ENCODE measurements at places on chromosomes 11 and 22.

GRCh38 chr11:95255251-95256145 lies 24.5 kb upstream of the SESN3 start:
- no peak for DNase-seq
- H3K4me1 ChIP-seq = peaks cover 16% of the 10 kb centered on the region
- H3K36me3 ChIP-seq = no peaks in the 10 kb centered on the region
- peak overlapping the region; percentile 74 for H3K27ac ChIP-seq

DNA sequence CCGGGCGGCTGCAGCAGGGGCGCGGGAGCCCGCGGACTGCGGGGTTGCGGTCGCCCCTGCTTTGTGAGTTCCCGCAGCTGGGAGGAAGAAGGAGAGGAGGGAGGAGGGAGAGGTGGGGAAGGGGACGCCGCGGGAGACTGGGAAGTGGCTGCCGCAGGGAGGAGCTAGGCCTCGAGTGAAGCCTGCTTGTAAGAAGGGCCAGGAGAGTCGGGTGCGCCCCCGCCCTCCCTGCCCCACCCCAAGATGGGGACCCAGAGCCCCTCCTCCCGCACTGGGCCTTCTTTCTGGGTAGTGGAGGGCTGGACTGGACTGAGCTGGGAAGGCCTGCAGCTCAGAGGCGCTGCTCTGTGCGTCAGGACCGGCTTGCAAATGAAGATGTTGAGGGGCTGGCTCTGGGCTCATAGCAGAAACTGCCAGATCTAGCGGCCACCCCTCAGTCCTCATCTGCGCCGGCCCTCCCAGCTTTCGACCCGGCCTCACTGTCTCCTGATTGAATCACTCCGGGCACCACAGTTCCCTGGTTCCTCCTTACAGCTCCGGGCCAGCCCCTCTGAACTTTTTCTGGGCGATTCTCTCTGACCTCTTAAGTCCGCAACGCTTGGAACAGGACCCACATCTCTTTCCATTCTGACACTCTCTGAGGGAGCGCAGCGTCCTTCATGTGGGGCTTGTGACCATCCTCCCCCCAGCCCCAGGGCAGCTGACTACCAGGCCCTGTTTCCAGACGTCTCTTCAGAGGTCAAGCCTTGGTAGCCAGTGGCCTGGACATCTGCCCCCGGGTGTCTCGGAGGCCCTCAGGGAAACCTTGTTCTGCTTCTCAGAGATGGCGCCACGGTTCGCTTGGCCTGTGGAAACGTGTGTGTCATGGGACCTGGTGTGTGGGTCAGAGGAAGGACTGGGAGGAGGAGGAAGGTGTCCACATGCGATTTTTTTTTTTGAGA lies 21.9 kb downstream of the SERPINH1 start:
- H3K36me3 ChIP-seq = no peaks in the 10 kb centered on the region
- peak overlapping the region; percentile 75 for H3K4me3 ChIP-seq
- H3K4me1 ChIP-seq = peaks cover 30% of the 10 kb centered on the region
- peak overlapping the region; percentile 99 for H3K27ac ChIP-seq

DNA sequence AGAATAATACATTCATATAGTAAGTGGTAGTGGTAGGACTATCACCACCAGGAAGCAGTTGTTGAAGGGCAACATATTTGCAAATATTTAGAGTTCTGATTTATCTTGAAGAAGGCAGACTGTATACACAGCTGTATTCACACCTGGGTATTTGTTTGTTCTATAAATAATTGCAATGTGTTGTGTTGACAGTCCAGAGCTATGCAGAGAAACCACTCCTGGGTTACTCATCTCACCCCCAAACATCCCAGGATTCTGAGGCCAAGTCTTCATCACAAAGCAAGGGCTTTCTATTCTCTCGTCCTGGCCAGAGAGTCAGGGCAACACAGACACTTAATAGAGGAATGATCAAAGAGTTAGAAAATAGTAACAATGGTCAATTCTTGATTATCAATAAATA lies 102.1 kb upstream of the FAT3 start:
- no peaks in the 10 kb centered on the region for H3K4me1 ChIP-seq
- no peak overlapping the region for H3K27ac ChIP-seq
- no peaks in the 10 kb centered on the region for H3K27me3 ChIP-seq
- H3K36me3 ChIP-seq = no peaks in the 10 kb centered on the region
- no peak for DNase-seq

- H3K36me3 ChIP-seq = no peaks in the 10 kb centered on the region
- no peak for DNase-seq
- no peaks in the 10 kb centered on the region for H3K27me3 ChIP-seq
- H3K4me3 ChIP-seq = no peak overlapping the region
- peaks cover 25% of the 10 kb centered on the region for H3K4me1 ChIP-seq
- no peak overlapping the region for H3K27ac ChIP-seq
Measured at GRCh38 chr11:67157691-67158090, 38.6 kb downstream of the KDM2A start.

DNA sequence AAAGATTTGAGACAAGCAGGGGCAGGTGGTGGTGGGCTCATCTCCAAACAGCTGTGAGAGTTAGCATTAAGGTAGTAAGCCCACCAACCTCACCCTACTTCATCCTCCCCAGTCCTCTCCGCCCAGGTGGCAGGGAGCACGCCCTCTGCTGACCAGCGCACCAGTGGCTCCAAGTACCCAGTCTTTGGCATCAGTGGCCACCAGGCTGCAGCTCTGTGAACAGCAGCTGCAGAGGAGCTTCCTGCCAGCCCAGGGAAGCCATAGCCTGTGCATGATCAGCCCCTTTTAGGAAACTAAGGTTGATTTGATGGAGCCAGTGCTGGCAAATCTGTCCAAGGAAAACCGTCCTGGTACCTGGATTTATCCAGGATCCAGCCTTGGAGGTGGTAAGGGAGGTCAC lies 21.7 kb downstream of the CAVIN3 start:
- no peak for DNase-seq
- H3K27me3 ChIP-seq = no peaks in the 10 kb centered on the region
- no peaks in the 10 kb centered on the region for H3K4me1 ChIP-seq
- H3K36me3 ChIP-seq = no peaks in the 10 kb centered on the region

DNA sequence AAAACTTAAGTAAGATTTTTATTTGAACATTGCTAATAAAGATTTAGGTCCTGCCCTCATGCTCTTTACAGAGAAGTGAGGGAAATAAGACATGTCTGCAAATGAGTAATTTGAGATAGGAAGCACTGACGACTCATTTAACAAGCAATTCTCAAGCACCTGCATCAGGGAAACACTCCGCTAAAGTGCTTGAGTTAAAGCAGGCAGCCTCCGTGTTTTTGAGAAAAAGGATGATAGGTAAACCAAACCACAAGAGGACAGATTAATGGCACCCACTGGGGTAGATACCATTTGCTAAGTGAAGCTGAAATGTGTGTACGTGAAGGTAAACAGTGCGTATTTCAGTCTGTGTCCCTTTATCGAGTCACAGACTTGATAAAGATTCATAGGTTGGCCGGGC lies 184.6 kb upstream of the CARD18 start:
- no peaks in the 10 kb centered on the region for H3K27me3 ChIP-seq
- no peak overlapping the region for H3K27ac ChIP-seq
- no peak for DNase-seq
- no peak overlapping the region for H3K4me3 ChIP-seq

DNA sequence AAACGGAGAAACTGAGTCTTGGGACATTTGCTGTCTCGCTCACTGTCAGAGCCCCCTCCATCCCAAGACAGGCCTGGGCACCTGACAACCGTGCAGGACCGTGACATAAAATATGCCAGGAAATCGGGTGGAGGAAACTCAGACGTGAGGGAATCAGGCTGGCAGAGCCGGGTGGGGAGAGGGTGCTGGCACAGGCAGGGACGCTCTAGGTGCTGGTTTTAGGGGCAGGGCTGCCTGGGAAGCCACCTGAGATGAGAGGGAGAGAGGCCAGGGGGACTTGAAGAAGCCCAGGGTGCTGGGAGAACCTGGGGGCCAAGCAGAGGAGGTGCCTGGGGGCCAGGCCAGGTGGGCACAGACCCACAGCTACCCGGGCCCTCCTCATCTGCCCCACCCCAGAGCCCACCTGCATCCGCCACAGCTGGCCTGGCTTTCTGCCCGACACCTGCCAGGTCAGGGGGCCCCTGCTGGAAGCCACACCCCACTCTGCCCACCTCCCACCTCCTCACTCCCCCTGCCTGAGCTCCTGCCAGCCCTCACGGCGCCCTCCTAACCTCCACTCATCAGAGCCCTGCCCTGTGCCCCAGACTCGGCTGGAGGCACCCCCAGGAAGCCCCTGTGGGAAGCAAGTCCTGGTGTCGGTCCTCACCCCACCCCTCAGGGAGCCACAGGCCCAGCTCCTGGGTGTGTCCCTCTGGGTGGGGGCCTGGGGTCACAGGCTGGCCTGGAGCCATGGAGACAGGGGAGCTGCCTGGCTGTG lies 27.3 kb upstream of the MUC5AC start:
- H3K4me3 ChIP-seq = no peak overlapping the region
- no peak for DNase-seq
- H3K27ac ChIP-seq = no peak overlapping the region
- no peaks in the 10 kb centered on the region for H3K27me3 ChIP-seq
- no peaks in the 10 kb centered on the region for H3K36me3 ChIP-seq

- H3K27me3 ChIP-seq = no peaks in the 10 kb centered on the region
- no peak overlapping the region for H3K4me3 ChIP-seq
- peak overlapping the region; percentile 81 for H3K27ac ChIP-seq
- H3K4me1 ChIP-seq = peaks cover 60% of the 10 kb centered on the region
- no peak for DNase-seq
Measured at GRCh38 chr22:20867179-20868024, 8.6 kb downstream of the SNAP29 start.

DNA sequence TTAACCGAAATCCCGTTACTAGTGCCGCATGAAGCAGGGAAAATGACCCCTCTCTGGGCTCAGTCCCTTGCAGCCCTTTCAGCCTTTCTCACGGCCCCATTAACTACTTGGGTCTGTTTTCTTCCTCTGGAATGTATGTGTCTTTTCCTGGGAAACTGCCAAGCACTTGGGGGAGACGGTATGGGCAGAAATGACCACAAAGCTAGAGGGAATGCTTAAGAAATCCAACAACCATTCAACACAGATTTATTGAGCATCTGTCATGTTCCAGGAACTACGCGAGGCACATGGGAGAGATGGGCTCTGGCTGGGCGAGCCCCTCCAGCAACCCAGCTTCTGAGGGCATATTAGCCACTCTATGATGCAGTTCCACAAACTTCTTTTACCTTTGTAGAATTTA lies 462.6 kb downstream of the BUD13 start:
- no peaks in the 10 kb centered on the region for H3K27me3 ChIP-seq
- no peak overlapping the region for H3K27ac ChIP-seq
- DNase-seq = no peak
- no peaks in the 10 kb centered on the region for H3K36me3 ChIP-seq

- H3K4me3 ChIP-seq = no peak overlapping the region
- no peak for DNase-seq
- H3K27me3 ChIP-seq = no peaks in the 10 kb centered on the region
- H3K4me1 ChIP-seq = no peaks in the 10 kb centered on the region
- no peaks in the 10 kb centered on the region for H3K36me3 ChIP-seq
- H3K27ac ChIP-seq = no peak overlapping the region
Measured at GRCh38 chr11:18650859-18651557, 16.9 kb upstream of the SPTY2D1 start.

DNA sequence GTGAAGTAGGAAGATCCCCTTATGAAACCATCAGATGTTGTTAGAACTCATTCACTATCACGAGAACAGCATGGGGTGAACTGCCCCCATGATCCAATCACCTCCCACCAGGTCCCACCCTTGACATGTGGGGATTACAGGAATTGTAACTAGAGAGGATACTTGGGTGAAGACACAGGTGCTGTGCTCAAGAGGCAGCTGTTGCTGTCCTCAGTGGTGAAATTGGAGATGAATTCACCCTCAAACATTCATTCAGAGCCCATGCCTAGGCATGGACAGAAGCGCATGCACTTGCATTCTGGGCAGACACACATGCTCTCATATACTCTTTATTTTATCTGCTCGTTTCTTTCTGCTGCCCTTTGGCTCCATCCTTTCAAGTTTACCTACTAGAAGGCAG lies 385.0 kb downstream of the INSC start:
- no peaks in the 10 kb centered on the region for H3K36me3 ChIP-seq
- H3K4me3 ChIP-seq = no peak overlapping the region
- no peaks in the 10 kb centered on the region for H3K27me3 ChIP-seq
- H3K27ac ChIP-seq = no peak overlapping the region
- DNase-seq = no peak

GRCh38 chr22:38308791-38309498 lies 8.3 kb downstream of the CSNK1E start:
- H3K36me3 ChIP-seq = no peaks in the 10 kb centered on the region
- peaks cover 95% of the 10 kb centered on the region for H3K4me1 ChIP-seq
- H3K4me3 ChIP-seq = no peak overlapping the region
- H3K27ac ChIP-seq = peak overlapping the region; percentile 99
- DNase-seq = no peak
- H3K27me3 ChIP-seq = no peaks in the 10 kb centered on the region

- no peak overlapping the region for H3K27ac ChIP-seq
- no peaks in the 10 kb centered on the region for H3K4me1 ChIP-seq
- H3K36me3 ChIP-seq = no peaks in the 10 kb centered on the region
- no peak overlapping the region for H3K4me3 ChIP-seq
Measured at GRCh38 chr11:69804769-69805508, 14.3 kb downstream of the FGF3 start.

DNA sequence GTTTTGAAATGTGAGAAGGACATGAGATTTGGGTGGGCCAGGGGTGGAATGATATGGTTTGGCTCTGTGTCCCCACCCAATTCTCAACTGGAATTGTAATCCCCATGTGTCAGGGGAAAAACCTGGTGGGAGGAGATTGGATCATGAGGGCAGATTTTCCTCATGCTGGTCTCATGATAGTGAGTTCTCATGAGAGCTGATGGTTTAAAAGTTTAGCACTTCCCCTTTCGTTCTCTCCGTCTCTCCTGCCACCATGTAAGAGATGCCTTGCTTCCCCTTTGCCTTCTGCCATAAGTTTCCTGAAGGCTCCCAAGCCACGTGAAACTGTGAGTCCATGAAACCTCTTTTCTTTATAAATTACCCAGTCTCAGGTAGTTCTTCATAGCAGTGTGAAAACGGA lies 113.5 kb downstream of the FCHSD2 start:
- no peak overlapping the region for H3K4me3 ChIP-seq
- no peaks in the 10 kb centered on the region for H3K36me3 ChIP-seq
- no peak overlapping the region for H3K27ac ChIP-seq
- H3K4me1 ChIP-seq = no peaks in the 10 kb centered on the region
- DNase-seq = no peak

DNA sequence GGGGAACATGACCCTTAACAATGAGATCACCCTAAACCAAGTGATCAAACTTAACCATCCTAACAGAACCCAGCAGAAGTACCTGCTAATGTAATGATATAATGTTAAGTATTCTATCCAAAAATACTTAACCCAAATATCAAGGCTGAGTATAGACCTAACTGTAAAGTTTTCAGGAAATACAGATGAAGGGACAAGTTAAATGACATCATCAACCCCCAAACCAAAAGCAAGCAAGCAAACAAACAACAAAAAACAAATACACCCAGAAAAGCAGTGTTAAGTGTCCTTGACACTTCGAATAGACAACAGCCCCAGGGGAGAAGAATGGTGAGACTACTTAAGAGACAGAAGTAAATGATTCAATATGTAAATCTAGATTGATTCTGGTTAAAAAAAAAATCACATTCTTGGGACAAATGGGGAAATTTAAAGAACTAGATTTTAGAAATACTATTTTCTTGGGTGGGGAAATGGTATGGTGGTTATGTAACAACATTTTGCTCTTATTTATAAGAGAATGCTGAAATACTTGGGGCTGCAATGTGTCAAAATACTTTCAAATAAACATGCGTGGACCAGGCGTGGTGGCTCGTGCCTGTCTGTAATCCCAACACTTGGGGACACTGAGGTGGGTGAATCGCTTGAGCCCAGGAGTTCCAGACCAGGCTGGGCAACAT lies 2.5 kb downstream of the CSTF3 start:
- H3K27me3 ChIP-seq = no peaks in the 10 kb centered on the region
- no peaks in the 10 kb centered on the region for H3K36me3 ChIP-seq
- no peak for DNase-seq
- H3K27ac ChIP-seq = no peak overlapping the region
- no peak overlapping the region for H3K4me3 ChIP-seq
- peaks cover 42% of the 10 kb centered on the region for H3K4me1 ChIP-seq
